Stimulated activated naive CD4-positive, alpha-beta T cell (primary cell): ENCODE measurements at places on chromosomes 13 and 19.
A peak's percentile ranks its signal among the peaks of the same experiment; 100 is the strongest.

DNA sequence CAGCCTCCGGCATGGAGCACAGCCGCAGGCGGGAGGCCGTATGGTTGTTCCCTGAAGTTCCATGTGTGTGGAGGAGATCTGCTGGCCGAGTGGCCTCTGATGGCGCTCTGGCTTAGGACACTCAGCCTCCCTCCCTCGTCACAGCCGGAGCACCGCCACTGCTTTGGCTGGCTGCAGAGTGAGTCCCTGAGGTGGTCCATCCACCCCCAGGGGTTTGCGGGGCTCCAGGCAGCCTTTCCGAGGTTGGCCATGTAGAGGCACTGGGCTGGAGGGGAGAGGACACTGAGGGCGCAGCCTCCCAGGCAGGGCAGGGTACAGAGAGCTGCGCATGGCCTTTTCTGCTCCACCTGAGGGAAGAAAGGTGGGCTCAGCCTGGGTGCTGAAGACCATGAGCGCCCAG lies 19.8 kb upstream of the NPAS1 start:
- DNase-seq: no peak

- no peak for DNase-seq
Measured at GRCh38 chr19:58516246-58516836, 3.3 kb downstream of the ZBTB45 start.

DNA sequence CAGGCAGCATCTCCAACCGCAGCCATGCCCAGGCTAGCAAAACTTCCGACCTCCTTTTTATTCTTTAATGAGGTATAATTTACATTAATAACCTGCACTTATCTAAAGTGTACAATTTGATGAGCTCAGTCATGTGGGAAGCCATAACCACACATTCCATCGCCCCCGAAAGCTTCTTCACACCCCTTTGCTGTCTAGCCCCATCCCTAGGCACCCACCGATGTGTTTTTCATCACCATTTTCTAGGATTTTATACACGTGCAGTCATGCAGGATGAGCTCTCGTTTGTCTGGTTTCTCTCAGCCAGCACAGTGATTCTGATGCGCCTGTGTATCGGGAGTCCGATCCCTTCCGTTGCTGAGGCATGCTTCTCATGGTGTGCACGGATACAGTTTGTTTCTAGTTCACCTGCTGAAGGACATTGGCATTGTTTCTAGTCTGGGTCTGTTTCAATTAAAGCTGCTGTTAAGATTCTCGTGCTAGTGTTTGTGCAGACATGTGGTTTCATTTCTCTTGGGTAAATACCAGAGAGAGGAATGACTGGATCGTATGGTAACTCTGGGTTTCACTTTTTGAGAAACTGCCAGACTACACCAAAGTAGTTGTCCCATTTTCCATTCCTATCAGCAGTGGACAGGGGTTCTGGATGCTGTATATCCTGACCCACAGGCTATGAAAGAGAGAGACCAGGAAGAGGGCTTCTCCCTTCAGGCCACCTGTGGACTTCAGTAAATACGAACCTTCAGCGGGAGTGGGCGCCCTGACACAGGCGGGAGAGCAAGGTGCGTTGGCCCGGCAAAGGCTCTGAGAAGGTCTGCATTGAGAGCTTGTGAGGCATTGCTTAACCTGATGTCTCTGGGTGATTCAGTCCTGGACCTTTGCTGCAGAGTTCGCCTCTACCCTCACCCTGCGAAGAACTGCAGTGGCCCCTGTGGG lies 4.9 kb downstream of the AP1M1 start:
- no peak for DNase-seq

DNA sequence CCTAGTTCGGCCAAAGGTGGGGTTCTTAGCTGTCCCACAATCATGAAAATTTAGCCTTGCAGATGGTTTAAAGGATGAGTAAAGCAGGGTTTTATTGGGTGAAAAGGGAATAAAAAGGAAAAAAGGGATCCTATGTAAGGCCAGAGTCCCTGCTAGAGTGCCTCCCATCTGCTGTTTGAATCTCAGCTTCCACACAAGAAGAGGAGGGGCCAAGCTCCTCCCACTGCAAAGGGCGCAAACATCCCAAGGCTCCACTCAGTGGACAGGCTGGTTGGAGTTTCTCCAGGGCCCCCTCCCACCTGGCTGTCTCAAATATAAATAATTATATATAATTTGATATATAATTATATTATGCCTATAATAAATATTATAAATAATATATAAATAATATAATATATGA lies 1272.1 kb upstream of the PCDH20 start:
- no peak for DNase-seq

- no peak for DNase-seq
Measured at GRCh38 chr13:89465366-89465765, 1794.2 kb downstream of the SLITRK5 start.

DNA sequence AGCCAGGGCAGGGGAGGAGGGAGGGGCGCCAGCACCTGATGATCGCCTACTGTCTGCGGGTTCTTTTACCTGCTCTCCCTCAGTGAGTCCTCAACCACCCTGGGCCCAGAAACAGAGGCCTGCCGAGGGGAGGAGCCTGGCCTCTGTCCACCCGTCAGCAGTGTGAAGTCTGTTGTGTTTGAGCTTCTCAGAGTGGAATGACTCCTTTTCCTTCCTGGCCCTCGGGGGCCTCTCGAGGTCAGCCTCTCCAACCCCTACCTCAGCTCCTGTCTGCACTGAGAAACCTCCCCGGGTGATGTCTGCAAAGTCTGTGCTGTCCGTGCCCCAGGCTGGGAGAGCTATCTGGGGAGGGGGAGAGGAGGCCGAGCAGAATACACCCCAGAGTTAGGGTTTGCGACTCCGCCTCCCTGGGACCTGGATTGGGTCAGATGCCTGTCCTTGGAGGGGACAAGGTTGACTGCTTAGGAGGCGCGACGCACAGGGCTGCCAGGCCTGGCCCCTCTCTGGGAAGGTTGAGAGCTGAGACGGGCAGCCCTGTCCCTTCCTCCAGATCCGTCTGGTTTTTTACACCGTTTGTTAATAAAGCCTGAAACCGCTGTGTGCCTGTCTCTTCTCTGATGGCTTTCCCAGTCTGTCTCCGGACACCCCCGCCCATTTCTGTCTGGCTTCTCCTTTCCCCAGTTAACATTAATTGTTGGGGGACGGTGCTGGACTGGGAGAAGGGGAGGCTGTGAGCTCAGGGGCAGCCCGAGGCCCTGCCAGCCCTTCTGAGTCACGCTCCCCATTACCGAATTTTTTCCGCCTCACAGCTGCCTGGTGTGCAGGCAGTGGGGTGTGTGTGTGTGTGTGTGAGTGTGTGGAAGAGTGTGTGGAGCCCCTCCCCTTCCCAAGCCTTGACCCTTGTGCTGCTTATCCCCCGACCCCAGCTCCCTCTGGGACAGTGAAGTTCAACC lies 989 bp upstream of the SSC5D start:
- no peak for DNase-seq

GRCh38 chr13:109572389-109572788 lies 214.0 kb downstream of the IRS2 start:
- DNase-seq: no peak

- DNase-seq: no peak
Measured at GRCh38 chr19:18205200-18205892, 1.5 kb upstream of the RAB3A start.

DNA sequence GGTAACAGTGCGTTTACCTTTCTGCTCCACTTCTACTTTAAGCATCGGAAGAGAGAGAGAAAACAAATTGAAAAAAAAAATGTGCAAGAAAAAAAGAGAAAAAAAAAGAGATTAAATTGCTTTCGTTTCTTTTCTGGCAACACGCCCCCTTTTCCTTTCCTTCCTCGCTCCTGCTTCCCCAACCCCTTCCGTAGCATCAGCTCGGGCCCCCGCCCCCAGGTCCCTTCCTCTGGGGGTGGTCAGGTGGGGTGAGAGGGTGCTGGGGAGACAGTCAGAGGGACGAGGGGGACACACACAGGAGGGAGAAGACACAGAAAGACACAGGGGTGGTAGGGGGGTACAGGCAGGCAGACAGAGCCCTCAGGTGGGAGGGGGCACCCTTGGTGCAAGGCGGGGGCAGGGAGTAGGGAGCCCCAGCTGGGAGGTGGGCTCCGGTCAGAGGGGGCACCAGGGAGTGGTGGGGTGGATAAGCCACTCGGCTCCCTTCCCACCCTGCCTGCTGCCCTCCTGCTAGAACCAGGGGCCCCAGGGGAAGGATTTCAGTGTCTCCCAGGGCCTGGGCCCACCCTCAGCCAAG lies 30.7 kb upstream of the ASF1B start:
- peak; percentile 8 for DNase-seq

- no peak for DNase-seq
Measured at GRCh38 chr13:74651121-74651520, 516.9 kb upstream of the KLF12 start.

DNA sequence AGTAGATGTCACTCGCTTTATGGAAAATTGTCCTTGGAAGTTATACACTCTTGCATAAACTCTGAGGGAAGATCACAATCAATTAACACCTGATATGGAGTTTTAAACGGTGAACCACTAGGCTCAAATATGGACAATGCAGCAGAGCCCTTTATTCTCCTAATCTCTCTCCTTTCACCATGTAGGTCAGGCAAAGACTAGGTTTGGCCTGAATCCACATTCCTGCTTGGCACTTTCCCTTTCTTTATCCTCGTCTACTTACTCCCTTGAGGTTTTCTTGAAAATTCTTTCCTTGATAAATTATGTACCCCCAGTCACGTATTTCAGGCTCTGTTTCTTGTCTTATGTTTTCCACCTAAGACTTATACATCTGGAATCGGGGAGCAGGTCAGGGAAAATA lies 751.7 kb downstream of the DACH1 start:
- DNase-seq: no peak

GRCh38 chr13:71218960-71219359 lies 648.0 kb downstream of the DACH1 start:
- no peak for DNase-seq

- DNase-seq: no peak
Measured at GRCh38 chr13:50969691-50970090, 60.1 kb downstream of the RNASEH2B start.

DNA sequence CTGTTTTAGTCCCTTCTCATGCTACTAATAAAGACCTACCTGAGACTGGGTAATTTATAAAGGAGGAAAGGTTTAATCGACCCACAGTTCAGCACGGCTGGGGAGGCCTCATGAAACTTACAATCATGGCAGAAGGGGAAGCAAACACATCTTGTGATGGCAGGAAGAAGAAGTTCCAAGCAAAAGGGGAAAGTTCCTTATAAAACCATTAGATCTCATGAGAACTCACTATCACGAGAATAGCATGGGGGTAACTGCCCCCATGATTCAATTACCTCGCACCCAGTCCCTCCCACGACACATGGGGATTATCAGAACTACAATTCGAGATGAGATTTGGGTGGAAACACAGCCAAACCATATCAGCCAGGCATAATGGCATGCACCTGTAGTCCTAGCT lies 13.0 kb upstream of the STRN4 start:
- no peak for DNase-seq

- no peak for DNase-seq
Measured at GRCh38 chr19:42074513-42075363, 1.2 kb upstream of the ZNF574 start.

DNA sequence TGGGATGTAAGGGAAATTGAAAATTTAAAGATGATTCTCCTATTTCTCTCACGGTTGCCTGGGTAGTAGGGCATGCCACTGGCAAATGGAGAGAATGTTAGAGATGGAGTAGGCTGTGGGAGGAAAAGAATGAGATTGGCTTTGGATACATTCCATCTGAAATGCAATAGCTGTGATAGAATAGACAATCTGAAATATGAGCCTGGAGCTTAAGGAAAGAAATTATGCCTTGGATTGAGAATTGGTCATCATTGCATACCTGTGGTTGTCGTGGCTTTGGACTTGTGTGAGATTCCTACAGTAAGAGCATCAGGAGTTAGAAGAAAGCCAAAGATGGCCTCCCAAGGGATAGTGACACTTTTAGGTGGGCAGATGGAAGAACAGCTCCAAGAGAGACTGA lies 305.1 kb upstream of the SLC10A2 start:
- no peak for DNase-seq

GRCh38 chr19:8487137-8487851 lies 15.1 kb downstream of the PRAM1 start:
- DNase-seq: peak; percentile 12

- DNase-seq: no peak
Measured at GRCh38 chr13:44063881-44064280, 184.2 kb downstream of the LACC1 start.

GRCh38 chr13:28349371-28349770 lies 145.6 kb downstream of the FLT1 start:
- DNase-seq: no peak

- DNase-seq: no peak
Measured at GRCh38 chr13:24012648-24013047, 115.3 kb upstream of the C1QTNF9B start.
